A549 treated with Mapracorat at 1 μM for 4 hours (cell line): ENCODE measurements at places on chromosomes 7 and 10. TPM values are rescaled to one million over a fixed set of nuclear protein-coding genes. Genes with fewer than 3 reads are reported as not detected.

Gene LIPN
- total RNA-seq = not detected in 5 replicates

Gene NFE2L3
- 7.3 to 9.5 TPM (median 7.8 TPM) in 5 replicates for total RNA-seq

Gene BTBD16
- total RNA-seq = 0.28 to 0.88 TPM (median 0.57 TPM) in 5 replicates

Gene NUP205
- total RNA-seq = 45.7 to 50.2 TPM (median 47.3 TPM) in 5 replicates

Gene TAS2R41
- not detected in 5 replicates for total RNA-seq

Gene NKX1-2
- total RNA-seq = 0.04 to 0.06 TPM in 2 of 5 replicates, not detected in the others

Gene EXOC4
- total RNA-seq = 17.8 to 21.1 TPM (median 20.3 TPM) in 5 replicates

Gene KIF5B
- 53.8 to 70.9 TPM (median 66.9 TPM) in 5 replicates for total RNA-seq

Gene ABI1
- total RNA-seq = 49.3 to 56.7 TPM (median 52.2 TPM) in 5 replicates
